Gastrocnemius medialis (tissue), 4 donors: ENCODE measurements at places on chromosomes 4 and X. TPM values are rescaled to one million over a fixed set of nuclear protein-coding genes. Genes with fewer than 3 reads are reported as not detected.

Gene CYBB
- 4.5 TPM for total RNA-seq

Gene SPANXN4
- not detected for total RNA-seq

DNA sequence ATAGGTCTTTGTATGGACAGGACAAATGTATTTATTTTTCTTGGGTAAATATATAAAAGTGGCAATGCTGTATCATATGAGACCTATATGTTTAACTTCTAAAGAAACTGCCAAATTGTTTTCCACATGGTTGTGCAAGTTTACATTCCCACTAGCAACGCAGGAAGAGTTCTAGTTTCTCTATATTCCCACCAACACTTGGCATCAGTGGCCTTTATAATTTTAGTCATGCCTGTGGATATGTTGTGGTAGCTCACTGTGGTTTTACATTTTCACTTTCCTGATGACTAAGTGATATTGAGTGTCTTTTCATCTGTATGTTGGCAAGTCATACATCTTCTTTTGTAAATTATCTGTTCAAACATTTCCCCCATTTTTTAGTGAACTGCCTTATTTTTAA lies 126.0 kb downstream of the EMCN start:
- DNase-seq = no peak

DNA sequence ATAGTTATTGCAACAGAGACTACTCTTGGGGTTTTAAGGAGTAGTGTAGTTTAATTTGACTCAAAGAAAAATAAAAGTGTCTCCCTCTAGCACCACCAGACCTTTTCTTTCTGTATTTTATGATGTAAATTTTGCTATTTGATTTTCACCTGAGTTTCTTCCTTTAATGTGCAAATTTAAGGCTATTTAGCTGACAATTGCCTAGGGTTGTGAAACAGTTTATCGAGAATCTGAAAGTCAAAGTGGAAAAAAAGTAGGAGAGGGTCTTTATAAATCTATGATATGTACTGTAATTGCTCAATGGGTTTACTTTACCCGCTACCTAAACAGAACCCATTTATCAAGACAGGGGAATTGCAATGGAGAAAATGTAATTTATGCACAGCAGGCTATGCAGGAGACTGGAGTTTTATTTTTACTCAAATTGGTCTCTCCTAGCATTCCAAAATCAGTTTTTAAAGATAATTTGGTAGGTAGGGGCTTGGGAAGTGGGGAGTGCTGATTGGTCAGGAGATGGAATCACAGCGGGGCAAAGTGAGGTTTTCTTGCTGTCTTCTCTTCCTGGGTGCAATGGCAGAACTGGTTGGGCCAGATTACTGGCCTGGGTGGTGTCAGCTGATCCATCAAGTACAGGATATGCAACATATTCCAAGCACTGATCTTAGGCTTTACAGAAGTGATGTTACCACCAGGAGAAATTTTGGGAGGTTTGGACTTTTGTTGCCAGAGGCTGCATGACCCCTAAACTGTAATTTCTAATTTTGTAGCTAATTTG lies 228.6 kb upstream of the TACR3 start:
- no peak for DNase-seq

- DNase-seq = no peak
Measured at GRCh38 chr4:65918212-65918611, 247.9 kb upstream of the EPHA5 start.
